NCI-H226 (cell line): ENCODE measurements at places on chromosomes 6 and 20.

DNA sequence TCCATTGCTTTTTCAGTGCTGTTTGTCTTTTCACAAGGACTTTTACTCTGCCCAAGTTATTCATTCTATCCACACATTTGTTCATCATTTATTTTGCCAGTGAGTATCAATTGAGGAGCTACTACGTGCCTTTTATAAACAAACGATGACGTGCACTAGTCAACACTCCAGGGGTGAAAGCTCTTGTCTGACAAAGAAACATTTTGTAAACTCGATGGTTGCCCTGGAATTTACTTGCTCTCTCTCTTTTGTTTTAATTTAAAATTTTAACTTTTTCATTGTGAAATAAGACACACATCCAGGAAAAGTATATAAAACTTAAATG is 8.3 kb upstream of the MRPS18A start:
- no peak for DNase-seq

DNA sequence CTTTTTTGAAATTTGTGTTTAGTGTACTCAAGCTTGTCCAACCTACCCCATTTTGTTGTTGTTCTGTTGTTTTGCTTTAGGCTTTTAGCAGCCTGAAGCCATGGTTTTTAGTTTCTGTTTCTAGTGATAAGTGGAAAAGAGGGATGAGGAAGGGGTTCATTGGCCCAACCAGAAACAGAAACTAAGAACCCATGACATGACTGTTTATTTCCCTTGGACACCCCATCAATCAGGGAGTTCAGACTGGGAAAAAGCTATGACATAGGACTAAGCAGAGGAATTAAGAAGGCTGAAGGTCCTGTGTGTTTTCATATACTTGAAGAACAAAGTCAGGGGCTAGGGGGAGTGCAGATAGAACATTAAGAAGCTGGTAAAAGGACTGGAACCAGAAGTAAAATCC is 194.5 kb upstream of the THEMIS start:
- DNase-seq: no peak

DNA sequence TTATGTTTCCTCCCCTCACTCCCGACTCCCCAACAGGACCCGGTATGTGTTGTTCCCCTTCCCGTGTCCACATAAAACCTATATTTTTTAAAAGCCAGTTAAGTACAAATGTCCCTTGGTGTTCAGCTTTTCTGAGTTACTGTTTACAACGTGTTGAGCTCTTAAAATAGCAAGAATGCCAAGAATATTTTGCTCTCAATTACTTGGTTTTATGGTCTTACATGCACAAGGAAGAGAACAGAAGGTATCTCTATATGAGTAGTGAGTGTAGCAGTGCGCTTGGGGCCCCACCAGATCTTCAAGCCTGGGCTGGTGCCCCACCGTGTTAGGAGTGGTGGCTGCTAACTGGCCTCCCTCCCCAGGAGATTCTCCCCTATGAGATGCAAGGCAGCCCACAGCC is 75.3 kb downstream of the RIN2 start:
- DNase-seq: no peak

DNA sequence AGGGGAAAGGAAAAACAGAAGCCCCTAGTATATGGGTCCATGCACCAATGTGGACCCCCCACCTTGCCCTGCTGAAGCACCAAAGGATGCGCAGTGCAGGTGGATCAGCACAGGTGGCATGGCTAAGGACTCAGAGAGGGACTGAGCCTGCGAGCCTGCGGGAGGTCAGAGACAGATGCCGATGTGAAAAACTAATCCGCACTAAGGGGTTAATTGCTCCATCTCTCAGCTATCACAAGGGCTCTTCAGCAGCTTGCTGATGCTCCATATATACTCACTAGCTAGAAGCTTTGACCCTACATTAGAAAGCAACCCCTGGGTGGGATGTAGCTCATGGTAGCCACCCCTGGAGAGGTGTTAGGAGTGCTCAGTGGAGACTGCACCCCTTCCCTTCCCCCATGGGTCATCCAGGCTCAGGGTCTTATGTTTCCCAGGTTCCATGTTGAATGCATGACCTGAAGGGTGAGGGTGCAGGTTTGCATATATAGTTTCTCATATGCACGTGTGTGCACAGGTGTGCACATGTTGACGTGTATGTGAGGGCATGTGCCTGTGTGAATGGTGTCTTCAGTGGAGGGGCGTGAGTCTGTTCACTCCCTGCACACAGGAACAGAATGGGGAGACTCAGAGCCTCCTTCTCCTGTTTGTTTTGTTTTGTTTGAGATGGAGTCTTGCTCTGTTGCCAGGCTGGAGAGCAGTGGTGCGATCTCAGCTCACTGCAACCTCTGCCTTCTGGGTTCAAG is 13.4 kb upstream of the IP6K3 start:
- DNase-seq: no peak

GRCh38 chr6:52512199-52512598 is 64.7 kb downstream of the TRAM2 start:
- DNase-seq: peak; percentile 75
